Activated naive CD8-positive, alpha-beta T cell treated with anti-CD3 and anti-CD28 coated beads, Interleukin-2, amount 50 U/mL, for 16 hours (primary cell): ENCODE measurements at places on chromosomes 5 and 9.

- DNase-seq, result no peak
Measured at GRCh38 chr9:128159522-128159783, 612 bp upstream of the BBLN start.

GRCh38 chr5:149273237-149273636, 1.6 kb downstream of the AFAP1L1 start:
- no peak for DNase-seq

GRCh38 chr5:171310212-171310818, 1.3 kb downstream of the TLX3 start:
- DNase-seq, result no peak

DNA sequence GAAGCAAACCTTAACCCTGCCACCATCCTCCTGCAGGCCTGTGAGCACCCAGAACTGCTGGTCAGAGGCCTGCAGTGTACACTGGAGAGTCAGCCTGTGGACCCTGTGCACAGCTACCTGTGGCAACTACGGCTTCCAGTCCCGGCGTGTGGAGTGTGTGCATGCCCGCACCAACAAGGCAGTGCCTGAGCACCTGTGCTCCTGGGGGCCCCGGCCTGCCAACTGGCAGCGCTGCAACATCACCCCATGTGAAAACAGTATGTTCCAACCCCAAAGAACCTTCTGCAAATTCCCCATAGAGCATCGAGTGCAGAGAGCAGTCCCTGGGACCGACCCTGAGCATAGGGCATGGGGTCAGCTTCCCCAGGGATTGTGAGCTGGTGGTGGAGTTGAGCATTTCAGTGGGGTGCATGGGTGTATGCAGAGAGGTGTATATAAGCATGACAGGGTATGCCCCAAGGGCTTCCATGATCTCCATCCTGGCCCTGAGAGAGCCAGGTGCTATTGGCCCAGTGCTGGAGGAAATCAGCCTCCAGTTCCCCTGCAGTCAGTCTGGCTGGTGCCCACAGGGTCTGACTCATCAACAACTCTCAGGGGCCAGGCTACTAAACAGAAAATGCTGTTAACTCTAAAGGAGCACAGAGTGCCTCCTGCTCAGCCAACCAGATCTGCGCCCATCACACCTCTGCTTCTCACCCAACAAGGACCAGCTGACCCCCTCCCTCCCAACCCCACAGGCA, 126.2 kb downstream of the SAXO1 start:
- DNase-seq, result no peak

DNA sequence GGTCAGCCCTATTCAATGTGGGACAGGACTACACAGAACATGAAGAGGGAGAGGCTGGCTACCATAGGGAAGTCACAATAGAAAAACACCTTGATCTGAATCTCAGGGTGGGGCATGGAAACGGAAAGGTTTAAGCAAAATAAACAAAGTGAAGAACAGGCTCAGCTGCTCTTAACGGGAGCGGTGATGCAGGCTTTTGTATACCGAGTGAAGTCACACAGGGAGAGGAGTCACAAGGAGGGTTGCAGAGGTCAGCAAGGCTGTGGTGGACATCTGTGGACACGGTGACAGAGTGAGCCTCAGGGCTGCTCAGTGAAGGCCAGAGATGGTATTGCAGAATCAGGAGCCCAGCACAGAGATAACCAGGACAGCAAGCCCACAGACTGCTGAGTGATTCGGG, 30.6 kb upstream of the SEMA4D start:
- no peak for DNase-seq

DNA sequence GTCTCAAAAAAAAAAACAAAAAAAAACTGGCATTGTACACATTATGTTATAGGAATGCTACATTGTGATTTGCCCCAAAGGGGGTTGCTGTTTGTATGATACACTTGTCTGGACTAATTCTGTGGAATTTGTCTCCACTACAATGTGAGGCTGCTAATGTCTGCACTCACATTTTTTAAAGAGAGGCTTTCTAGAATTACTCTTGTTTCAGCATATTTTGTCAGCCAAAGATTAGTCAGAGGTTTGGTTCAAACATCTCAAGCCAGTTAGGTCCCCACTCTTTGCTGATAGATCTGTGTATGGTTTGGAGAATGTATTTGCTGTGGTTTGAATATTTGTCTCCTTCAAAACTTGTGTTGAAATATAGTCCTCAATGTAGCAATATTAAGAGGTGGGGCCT, 59.3 kb upstream of the ZNF169 start:
- DNase-seq, result no peak

GRCh38 chr5:74647096-74647495, 6.6 kb upstream of the ENC1 start:
- DNase-seq, result no peak

GRCh38 chr5:114249823-114250222, 112.0 kb upstream of the KCNN2 start:
- DNase-seq, result no peak

DNA sequence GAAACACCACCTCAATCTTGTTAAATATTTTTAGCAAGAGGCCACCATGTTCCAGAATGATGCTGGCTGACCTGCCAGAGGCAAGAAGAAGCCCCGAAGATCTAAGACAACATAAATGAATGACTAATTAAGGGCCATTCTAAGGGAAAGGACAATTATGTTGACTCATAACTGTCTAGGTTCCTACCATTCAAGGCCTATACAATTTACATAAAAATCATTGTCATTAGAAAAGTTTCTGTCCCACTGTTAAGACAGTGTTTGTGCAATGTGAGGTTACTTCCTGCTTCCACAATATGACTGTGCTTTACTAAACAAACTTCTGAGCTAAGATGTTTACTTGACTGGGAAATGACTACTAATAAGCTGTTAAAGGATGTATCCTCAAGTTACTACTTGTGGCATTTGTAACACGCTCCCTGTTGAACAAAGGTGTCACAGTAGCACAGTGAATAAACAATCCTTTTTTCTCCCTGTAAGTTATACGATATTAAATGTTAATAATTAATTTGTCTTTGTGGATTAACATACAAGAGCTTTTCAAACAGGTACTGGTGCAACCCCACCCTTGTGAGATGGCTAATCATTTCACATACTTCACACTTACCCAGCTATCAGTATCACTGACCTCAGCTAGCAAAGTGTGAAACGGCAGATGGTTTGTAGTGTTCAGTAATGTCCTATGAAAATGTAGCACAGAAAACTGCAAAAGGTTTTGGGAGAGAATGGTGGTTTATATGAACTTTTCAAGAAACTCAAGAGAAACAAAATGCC, 195.8 kb downstream of the EFNA5 start:
- DNase-seq, result no peak

DNA sequence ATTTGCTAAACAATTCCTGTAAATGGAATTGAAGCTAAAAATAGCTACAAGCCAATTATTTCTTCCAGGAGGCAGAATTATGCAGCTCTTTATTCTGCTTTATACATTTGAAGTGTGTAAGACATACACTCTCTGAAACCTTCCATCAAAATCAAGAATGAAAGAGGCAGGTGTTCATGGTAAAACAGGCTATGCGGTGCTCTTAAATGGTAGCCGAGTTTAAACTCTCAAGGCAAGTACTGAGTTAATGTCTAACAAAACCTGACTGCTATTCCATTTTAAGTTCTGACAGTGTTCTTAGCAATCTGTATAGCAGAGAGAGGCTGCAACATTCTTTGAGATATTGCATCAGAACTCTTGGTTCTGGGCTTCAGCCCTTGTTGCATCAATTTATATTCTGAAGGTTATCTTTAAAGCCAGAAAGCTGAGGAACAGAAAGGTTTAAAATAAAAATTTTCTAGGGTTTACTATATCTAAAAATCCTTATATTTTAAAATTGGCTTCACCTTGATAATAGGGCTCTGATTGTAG, 248.3 kb upstream of the CCNG1 start:
- no peak for DNase-seq

- no peak for DNase-seq
Measured at GRCh38 chr9:35797311-35798109, 6.1 kb downstream of the NPR2 start.

DNA sequence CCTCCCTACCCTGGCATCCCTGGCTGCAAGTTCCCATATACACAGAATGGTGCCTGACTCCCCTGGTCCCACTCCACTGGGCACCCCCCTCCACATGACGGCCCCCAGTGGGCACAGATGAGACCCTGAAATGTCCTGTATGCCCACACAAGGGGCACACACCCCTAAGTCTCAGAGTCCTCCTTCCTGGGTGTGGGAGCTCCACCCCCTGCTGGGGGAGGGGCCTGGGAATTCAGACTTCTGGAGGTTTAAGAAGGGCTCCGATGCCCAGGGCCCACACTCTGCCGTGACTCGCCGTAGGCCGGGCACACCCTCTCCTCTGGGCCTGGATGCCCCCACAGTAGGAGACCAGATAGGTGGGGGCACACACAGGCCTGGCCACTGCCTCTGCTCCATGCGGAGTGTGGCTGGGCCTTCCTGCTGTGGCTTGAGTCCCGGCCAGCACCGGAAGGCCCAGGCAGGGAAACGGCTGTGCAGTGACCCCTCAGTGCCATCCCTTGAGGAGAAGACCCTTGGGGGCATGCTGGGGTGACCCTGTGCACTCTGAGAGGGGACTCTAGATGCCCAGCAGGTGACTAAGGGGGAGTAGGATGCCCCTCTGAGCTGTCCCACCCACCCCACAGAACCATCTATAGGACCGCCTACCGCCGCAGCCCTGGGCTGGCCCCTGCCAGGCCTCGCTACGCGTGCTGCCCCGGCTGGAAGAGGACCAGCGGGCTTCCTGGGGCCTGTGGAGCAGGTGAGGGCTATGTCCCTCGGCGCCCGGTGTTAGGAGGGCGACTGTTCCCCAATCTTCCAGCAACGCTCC, 6.5 kb downstream of the EGFL7 start:
- DNase-seq, result no peak

- no peak for DNase-seq
Measured at GRCh38 chr9:70746316-70746715, 331.9 kb upstream of the KLF9 start.

GRCh38 chr9:105639936-105640335, 22.3 kb upstream of the TAL2 start:
- DNase-seq, result no peak

- no peak for DNase-seq
Measured at GRCh38 chr5:35188031-35188457, 42.2 kb downstream of the PRLR start.

- no peak for DNase-seq
Measured at GRCh38 chr9:99069546-99069945, 35.4 kb upstream of the TGFBR1 start.

DNA sequence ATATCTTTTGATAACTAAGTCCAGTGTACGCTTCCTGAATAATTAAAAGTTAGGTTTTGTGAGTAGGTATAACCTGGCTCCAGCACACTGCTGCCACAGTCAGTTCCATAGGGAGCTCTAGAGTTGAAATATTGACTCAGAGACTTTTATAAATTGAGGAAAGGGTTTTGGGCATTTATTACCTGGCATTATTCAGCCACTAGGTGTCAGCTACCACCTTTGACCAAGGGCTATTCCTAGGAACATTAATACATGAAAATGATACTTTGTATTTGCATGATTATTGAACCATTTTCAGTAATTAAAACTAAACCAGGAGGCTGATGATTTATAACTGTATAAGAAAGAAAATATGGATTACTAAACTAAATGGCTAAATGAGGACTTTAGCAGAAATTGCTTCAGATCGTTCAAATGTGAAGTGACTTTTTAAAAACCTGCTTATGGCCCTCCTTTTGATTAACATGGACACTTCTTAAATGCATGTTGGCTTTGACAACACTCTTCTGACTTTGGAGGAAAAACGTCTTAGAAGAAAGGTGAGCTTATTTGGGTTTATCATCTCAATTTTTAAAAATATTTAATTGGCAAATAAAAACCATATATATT, 83.0 kb downstream of the SMC2 start:
- no peak for DNase-seq

DNA sequence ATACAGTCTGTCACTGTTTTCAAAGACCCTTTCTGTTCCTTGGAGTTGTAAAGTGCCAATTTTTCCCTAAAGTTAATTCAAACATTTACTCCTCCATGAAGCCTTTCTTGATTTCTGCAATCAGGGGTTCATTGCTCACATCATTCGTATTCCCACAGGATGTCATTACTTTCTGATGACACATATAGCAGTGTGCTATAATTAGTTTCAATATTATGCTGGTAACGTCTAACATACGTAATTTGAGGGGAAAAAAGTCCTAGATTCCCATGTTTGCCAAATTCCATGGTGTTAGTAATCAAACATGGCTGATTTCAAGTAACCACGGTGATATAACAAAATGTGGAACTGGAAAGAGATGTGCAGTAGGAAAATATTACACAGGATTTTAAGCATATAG, 468.2 kb upstream of the MEF2C start:
- DNase-seq, result no peak

GRCh38 chr5:71632168-71632567, 45.0 kb downstream of the MCCC2 start:
- DNase-seq, result no peak
